ENCODE measurements at places on chromosomes 2 and 18. TPM values are rescaled to one million over a fixed set of nuclear protein-coding genes. Genes with fewer than 3 reads are reported as not detected.

DNA sequence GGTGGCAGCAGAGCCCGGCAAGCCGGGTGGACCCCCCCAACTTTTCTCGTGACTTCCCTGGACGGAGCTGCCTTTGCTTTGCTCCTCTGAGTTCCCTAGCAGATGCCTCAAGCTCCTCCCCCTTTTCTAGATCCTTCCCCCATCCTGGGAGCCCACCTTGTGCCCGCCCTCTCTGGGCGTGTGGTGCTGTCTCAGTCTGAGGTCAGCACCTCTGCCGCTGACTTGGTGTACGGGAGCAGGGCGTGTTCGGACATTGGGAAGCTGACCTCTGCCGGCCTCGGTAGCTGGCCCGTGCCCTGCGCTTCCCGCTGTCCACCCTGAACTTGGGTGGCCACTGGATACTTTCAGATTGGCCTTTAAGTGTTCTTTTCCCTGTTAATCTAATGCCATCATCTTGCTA, 19.6 kb upstream of the ESPNL start:
- H3K36me3 ChIP-seq: peaks cover 28% of the 10 kb centered on the region
- H3K4me1 ChIP-seq: no peaks in the 10 kb centered on the region
- H3K27me3 ChIP-seq: no peaks in the 10 kb centered on the region
- H3K4me3 ChIP-seq: no peak overlapping the region

DNA sequence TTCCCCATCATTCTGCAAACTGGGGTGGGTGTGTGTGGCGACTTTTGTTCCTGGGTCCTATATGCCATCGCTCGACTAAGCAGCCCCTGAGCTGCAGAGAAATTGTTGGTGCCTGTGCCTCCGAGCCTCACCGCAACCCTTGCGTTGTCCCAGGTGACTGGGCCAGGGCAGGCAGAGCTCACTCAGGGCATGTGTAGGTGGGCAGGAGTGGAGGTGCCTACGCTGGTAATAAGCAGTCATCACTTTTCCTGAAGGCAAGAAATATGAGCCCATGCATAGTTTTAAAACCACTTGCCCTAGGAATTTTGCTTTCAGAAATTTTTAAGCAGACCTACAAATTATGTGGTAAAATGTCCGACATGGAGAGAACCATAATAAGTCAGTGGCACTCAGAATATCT, 197.8 kb downstream of the SMAD7 start:
- peaks cover 6% of the 10 kb centered on the region for H3K36me3 ChIP-seq
- H3K4me1 ChIP-seq: peaks cover 36% of the 10 kb centered on the region
- no peak for DNase-seq

AQP4 gene
- 0.58 TPM for total RNA-seq

TLX2 gene
- not detected for total RNA-seq

- H3K27ac ChIP-seq: no peak overlapping the region
- H3K4me3 ChIP-seq: no peak overlapping the region
- peaks cover 2% of the 10 kb centered on the region for H3K36me3 ChIP-seq
- no peaks in the 10 kb centered on the region for H3K27me3 ChIP-seq
- peak; percentile 12 for DNase-seq
Observed at GRCh38 chr2:32697156-32697555, 69.3 kb downstream of the TTC27 start.

DNA sequence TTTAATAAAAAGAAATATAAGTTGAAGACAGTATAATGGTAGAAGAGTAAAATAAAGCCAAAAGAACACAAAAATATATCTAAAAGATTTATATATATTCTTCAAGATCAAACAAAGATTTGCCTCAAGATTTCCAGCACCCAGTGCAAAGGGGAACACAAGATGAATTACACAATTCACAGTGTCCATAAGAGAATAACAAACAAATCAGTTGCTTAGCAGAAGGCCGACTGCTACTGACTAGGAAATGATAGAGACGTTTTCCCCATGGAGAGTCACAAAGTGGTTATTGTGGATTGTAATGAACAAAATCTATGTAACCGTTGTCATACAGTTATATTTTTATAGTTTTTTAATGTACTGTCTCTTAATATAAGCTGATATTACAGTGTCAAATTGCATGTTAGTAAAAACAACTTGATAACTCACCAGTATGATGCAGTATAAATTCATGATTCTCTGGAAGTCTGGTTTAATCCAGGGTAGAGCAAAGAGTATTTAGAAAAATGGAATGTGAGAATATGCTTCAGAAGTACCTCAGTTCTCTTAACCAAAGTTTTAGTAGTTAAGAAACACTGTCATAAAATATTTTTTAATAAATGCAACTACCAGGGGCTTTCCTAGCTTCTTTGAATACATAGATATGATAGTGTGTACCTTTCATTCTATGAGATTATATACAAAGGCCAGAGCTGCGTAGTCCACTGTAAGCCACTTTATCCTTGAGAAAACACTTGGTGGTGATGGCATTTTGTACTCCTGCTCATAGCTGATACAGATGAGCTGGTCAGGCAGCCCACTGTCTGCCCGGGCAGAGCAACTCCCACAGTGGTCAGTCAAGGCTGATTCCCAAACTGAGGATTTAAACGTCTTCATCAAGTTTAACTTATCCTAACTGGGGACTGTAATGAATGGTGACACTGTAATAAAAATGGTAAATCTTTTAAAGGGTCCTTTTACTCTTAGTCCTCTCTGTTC, 180.5 kb upstream of the DTNA start:
- H3K4me1 ChIP-seq: no peaks in the 10 kb centered on the region
- no peak for DNase-seq
- no peak overlapping the region for H3K4me3 ChIP-seq
- no peaks in the 10 kb centered on the region for H3K36me3 ChIP-seq

All from muscle of leg (tissue), 16 donors.